ENCODE measurements at places on chromosomes 2 and 18.

- no peak for DNase-seq
Observed at GRCh38 chr2:157905092-157905491, 29.0 kb upstream of the ACVR1 start.

DNA sequence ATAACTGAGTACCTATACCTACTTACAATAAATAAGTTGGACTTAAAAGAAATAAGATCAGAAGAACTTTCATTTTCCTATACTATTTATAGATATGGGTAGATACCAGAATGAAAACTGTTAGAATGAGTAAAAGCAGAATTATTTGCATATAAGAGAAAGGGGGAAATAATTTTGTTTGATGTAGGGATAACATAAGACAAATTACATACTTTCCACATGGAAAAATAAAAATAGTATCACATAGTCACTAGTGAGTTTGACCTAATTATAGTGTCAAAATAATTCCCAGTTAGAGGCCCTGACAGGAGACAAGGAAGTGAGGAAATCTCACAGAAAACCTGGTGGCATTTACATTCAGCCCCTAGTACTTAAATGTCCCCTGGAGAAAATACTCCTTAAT lies 28.6 kb downstream of the KCMF1 start:
- DNase-seq, result no peak

GRCh38 chr2:169823996-169824372 lies 721 bp downstream of the METTL5 start:
- no peak for DNase-seq

- no peak for DNase-seq
Observed at GRCh38 chr2:49004036-49004626, 150.2 kb downstream of the FSHR start.

Measured in stimulated activated CD4-positive, alpha-beta T cell treated with anti-CD3 and anti-CD28 coated beads, Interleukin-12 subunit alpha, Interleukin-12 subunit beta, amount 100 ng/mL, for 24 hours (primary cell).